ENCODE measurements at places on chromosomes 2 and 18. TPM values are rescaled to one million over a fixed set of nuclear protein-coding genes. Genes with fewer than 3 reads are reported as not detected.

DNA sequence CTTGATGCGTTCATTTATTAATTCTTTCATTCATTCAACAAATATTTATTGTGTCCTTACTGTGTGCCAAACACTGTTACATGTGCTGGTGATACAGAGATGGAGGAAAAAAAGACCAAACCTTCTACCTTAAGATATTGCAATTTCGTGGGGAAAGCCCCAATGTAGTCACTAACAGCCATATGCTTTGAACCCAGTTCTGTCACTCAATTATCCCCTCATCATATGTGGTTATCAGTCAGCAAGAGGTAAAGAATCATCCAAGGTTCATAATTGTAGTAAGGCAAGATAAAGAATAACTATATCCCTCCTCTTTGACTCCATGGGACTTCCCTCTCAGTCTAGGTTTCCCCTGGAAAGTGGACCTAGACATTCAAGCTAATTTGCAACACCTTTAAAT lies 1185.6 kb upstream of the CELF4 start:
- DNase-seq = no peak

- DNase-seq = no peak
Measured at GRCh38 chr2:2271469-2271941, 59.6 kb downstream of the MYT1L start.

- no peak for DNase-seq
Measured at GRCh38 chr2:201685156-201685555, 13.3 kb downstream of the MPP4 start.

DNA sequence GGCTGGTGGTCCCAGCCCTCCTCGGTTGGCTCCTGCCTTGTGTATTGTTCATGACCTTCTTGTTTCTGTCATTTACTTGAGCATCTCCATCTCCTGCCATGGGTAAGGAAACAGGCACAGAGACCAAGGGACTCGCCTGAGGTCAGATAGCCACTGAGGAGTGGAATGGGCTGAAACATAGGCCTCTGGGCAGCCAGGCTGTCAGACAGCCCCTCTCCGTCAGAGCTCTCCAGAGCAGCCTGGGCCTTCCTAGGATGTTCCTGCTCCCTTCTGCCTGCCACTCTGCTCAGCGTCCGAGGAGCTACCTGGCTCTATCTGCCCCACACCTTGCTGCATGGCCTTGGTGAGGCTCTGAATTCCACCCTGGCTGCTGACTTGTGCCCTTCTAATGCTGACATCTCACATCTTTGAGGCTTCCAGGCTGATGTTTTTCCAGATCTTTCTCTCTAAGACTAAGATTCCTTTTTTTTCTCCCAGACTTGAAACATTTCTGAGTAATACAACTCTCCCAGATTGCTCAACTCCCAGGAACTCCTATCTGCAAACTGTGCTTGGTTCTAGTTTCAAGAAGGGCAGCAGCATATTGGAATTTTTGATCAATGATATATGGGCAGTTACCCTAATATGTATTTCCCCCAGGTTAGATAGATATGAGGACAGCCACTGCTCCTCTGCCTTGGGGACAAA lies 67.7 kb downstream of the MCFD2 start:
- DNase-seq = no peak

DNA sequence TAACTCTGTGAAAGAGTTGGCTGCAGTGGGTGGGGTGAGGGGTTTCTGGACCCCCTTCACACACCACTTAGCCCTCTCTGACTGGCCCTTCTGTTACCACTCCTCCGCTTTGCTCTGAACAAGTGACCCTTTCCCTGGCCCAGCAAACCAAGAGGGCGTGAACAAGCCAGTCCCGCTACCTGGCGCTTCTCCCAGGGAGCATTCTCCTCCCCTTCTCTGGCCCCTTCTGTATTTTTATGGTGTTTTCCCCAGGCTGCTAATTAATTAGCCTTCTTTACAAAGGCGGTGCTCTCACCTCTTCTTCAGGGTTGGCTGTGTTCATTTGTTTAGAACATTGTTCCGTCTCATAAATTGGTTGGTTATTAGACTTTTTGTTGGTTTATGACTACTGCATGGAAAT lies 180.1 kb downstream of the MGAT5 start:
- DNase-seq = no peak

GRCh38 chr18:62281684-62282083 lies 43.4 kb upstream of the TNFRSF11A start:
- no peak for DNase-seq

DNA sequence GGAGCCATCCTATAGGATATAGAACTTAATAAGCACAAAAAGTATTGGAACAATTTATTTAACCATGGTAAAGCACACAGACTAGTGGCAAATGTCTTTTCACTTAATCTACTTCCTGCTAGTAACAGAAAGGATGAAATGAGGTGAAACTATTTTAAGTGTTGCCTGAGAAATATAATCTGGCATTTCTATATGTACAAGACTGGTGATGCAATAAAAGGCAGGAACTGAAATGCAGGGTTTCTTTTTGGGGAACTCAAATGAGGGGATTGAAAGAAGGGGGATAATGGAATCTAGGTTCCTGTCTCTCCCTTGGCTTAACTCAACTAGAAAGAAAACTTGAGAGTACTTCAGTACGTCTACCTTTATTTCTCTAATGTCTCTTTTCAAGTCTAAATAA lies 122.3 kb downstream of the MEMO1 start:
- no peak for DNase-seq

- DNase-seq = no peak
Measured at GRCh38 chr2:103132536-103133217, 370.8 kb downstream of the TMEM182 start.

GRCh38 chr2:217955881-217956493 lies 46.8 kb downstream of the TNS1 start:
- DNase-seq = no peak

GRCh38 chr2:120948662-120949011 lies 213.0 kb downstream of the GLI2 start:
- no peak for DNase-seq

DNA sequence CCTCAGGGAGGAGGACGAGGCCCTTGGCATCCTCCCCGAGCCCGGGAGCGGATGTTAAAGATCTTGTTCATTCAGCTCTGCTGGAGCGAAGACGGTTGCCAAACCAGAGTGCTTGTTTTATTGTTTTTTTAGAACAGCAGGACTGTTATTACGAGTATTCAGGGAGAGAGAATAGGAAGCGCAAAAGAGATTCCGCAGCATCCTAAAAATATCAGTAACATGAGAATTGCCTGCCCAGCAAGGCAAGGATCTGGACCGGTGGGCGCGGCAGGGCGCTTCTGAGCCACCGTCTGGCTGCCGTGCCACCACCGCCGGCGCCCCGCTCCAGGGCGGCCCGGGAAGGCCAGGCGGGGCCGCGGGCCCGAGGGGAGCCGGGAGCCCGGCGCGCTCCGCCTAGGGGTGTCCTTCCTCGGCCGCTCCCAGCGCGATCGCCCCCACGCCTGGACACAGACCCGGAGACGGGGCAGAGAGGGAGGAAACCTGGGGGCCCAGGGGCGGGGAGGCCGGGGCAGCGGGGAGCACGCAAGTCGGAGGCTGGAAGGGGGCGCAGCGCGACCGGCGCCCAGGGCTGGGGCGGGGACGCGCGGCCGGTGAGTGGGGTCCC lies 843 bp downstream of the CYS1 start:
- DNase-seq = no peak

- DNase-seq = no peak
Measured at GRCh38 chr2:112253261-112253815, 1.5 kb downstream of the ZC3H8 start.

- DNase-seq = no peak
Measured at GRCh38 chr18:12031846-12032245, 50.5 kb downstream of the IMPA2 start.

- DNase-seq = no peak
Measured at GRCh38 chr2:235811446-235812184, 317.8 kb downstream of the AGAP1 start.

DNA sequence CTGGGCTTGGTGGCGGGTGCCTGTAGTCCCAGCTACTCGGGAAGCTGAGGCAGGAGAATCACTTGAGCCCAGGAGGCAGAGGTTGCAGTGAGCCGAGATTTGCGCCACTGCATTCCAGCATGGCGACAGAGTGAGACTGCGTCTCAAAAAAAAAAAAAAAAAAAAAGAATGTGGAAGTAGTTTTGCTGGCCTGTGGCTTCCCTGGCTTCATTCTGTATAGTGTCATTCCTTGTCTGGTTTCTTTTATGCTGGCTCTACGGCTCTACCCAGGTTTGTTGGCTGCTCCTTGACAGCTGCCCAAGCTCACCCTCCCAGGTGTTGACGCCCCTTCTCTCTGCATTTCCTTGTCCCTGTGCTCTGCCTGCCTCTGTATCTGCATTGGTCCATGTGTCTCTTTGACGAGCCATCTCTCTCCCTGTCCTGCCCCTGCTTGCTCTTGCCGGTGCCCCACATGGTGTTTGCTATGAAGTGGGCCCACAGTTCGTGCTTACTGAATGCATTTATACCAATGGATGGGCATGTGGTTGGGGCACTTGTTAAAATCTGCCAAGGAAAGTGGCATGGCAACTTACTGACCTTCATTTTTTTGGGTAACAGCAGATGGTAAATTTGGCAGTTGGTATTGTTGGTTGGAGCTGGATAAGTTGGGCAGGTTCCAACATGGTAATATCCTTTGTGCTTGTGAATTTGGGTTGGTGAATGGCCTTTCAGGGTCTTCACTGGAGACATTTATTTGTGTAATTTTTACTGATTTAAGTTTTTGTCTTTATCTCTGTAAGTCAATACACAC lies 113.9 kb downstream of the MAP4K4 start:
- no peak for DNase-seq

DNA sequence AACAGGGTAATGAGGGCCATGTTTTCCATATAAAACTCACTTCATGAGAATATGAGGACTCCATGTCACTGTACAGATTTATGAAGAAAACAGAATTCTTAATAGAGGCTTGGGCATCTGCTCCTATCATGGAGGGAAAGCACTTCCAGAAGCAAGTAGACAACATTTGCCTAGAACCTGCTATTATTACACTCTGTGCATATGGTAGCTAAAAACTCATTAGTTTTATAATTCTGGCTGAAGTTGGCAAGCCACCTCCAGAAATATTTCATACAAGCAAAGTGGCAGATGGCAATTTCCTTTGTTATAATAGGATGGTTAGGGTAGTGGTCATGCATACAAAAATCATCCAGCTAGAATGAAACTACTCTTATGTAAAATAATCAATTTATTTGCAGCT lies 65.8 kb upstream of the TLK1 start:
- DNase-seq = no peak

- DNase-seq = no peak
Measured at GRCh38 chr2:179862898-179863458, 1.6 kb upstream of the ZNF385B start.

GRCh38 chr2:104584393-104584792 lies 269.5 kb upstream of the POU3F3 start:
- DNase-seq = no peak

GRCh38 chr2:137964066-137964858 lies at the start of gene HNMT:
Gene HNMT (plus strand): TSS chr2:137964473. CDS start chr2:137964492, 19 bp downstream.
- DNase-seq = no peak

GRCh38 chr18:79542876-79543750 lies 136.5 kb upstream of the CTDP1 start:
- no peak for DNase-seq

GRCh38 chr2:197452754-197453122 lies 614 bp upstream of the COQ10B start:
- DNase-seq = no peak

GRCh38 chr2:193446967-193447366 lies 1252.2 kb upstream of the TMEFF2 start:
- no peak for DNase-seq

DNA sequence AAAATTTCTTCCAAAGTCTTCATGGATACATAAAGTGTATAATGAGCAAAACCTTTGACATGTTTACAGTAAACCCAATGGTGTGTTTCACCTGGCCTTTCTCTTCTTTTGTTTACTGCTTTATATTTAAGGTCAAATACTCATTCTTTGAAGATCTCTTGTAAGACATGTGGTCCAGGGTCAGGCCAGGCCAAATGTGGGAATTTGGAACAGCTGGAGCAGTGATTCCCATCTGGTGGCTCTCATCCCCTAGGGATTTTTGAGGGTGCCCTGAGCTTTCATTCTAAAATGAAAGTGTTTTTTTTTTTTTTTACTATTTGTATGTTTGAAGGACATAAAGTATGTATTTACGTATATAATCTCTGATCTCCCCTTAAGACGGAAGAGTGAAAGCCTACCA lies 13.8 kb upstream of the MGAT5 start:
- DNase-seq = no peak

GRCh38 chr2:24971286-24971535 lies 544 bp downstream of the DNAJC27 start:
- no peak for DNase-seq

- no peak for DNase-seq
Measured at GRCh38 chr2:217360781-217361482, 501.1 kb upstream of the TNP1 start.

- DNase-seq = no peak
Measured at GRCh38 chr2:127081826-127082633, 24.9 kb downstream of the BIN1 start.

GRCh38 chr2:67833632-67834031 lies 229.2 kb downstream of the C1D start:
- DNase-seq = no peak

DNA sequence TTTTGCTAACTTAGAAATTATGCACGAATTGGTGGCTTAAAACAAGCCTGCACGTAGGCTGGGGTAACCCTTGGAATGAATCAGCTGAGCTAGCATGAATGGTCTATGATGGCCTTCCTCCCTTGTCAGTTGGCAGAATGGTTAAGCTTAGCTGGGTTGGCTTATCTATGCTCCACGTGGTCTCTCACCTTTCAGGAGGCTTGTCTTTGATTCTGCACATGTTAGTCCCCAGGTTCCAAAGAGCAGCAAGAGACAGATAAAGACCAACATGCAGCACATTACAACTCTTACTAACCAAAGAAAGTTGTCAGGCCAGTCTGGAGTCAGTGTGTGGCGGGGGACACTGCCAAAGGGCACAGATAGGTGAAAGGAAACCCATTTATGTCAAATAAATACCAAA lies 700.9 kb upstream of the SYT4 start:
- no peak for DNase-seq

DNA sequence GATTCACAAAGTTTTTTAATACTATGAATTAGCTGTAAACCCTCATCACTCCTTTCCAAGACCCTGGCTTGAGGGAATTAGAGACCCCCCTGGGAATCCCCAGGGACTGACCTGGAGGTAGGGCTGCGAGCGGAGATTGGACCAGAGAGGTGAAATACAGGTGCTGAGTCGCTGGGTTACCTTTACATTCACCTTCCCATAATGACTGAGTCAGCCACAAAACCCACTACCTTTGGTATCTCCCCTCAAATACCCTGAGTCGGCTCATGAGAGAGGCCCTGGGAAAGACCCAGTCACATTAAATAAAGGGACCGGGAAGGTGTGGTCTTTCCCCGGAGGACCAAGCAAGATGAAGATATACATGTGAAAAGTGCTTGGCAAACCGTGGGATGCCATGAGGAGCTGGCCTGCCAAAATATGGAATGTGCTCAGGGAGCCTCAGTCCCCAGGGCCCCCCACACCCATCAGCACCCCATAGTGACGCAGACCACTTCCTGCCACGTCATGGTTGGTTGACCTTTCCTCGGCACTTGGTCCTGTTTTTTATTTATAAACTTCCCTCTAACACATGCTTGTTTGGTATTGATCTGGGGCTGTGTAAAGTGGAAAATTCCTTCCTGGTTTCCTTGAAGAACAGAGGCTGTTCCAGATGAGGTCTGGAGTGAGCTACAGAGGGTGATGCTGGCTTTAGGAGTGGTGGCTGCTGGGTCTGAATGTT lies 51.4 kb downstream of the IL1RL2 start:
- DNase-seq = no peak

Gene EFEMP1
- polyA plus RNA-seq = 107 TPM

Gene TNFAIP6
- polyA plus RNA-seq = 2.4 TPM

Gene ITPRIPL1
- 4.1 TPM for polyA plus RNA-seq

Gene FIGN
- polyA plus RNA-seq = 9.5 TPM

Gene MXD1
- 12.4 TPM for polyA plus RNA-seq

Gene NFE2L2
- polyA plus RNA-seq = 158 TPM

Gene CAPN14
- 0.07 TPM for polyA plus RNA-seq

Gene PIK3C3
- polyA plus RNA-seq = 83.9 TPM

Gene ALPI
- not detected for polyA plus RNA-seq
